Stimulated activated memory B cell treated with anti-CD40 and anti-IgM and Interleukin-4, amounts not matched to agents 10 μg/mL and 1 μg/mL and 100 μg/mL, for 72 hours (primary cell): ENCODE measurements at places on chromosomes 16 and 17.

DNA sequence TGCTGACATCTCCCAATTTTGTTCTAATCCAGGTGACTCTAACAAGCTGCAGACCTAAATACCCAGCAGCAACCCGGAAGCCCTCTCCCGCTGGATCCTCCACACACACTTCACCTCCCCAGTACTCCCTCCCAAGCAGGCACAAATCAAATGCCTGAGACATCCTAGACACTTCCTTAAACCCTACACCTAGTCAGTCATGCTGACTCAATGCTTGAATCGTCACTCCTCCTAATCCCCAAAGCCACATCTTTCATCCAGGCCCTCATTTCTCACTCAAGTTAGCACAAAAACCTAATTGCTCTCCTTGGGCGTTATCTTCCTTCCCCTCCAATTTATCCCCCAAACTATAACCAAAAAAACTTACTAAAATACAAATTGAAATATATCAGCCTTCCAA, 32.7 kb downstream of the CMC2 start:
- ATAC-seq: no peak

DNA sequence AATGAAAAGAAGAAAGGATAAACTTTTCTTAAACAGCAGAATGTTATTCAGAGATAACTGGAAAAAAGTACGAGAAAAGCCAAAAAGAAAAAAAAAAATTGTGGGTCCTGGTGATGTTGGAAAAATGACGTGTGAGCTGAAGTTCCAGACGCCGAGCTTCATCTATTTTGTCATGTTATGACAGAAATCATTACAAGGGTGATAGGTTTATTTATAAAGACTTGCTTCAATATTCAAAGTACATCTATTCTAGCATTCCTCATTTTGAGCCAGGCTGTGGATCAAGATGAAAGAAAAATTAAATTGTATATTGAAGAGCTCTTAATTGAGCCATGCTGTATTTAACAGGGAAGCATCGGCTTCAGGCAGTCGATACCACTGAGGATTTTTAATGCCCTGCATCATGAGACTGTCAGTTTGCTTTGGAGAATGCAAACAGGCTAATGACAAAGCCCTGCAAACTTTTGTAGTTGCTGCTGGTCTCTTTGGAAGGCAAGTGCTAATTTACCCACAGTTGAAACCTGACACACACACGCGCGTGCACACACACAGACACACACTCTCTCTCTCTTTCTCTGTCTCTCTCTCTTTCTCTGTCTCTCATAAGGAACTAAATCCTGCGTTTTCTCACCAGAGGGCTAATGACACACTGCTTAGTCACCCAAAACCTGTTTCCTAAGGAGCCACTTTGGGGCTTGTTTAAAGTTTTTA, 110.7 kb downstream of the WWOX start:
- no peak for ATAC-seq

GRCh38 chr17:83123896-83124801, 44.7 kb downstream of the METRNL start:
- no peak for ATAC-seq

GRCh38 chr16:81712681-81713080, 66.4 kb upstream of the PLCG2 start:
- no peak for ATAC-seq

GRCh38 chr17:11644265-11645212, 46.3 kb downstream of the DNAH9 start:
- peak; percentile 41 for ATAC-seq

- no peak for ATAC-seq
Measured at GRCh38 chr16:22844416-22844815, 30.5 kb downstream of the HS3ST2 start.

DNA sequence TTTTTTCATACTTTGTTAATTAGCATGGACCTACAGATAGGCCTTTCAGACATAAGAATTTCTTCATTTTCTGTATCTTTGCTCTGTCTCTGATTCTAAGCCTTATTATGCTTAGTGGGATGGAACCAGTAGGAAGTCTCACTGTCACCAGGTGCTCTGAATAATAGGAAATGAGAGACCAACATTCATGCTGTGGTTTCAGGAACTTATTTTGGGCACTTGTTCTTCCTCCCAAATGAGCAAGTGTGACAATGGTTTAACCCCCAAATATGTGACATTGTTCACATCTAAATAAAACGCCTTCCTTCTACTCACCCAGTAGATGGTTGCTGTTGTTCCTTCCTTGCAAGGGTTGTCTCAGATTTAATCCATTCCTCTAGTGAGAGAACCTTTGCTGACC, 100.2 kb downstream of the SYCE1L start:
- no peak for ATAC-seq
